Stimulated activated CD8-positive, alpha-beta memory T cell treated with anti-CD3 and anti-CD28 coated beads, Interleukin-4, amount 100 ng/mL, for 48 hours (primary cell): ENCODE measurements at places on chromosomes 7 and 10.

GRCh38 chr10:90787393-90788198, 70.2 kb downstream of the HTR7 start:
- DNase-seq = peak; percentile 32

GRCh38 chr7:69699931-69700330, 101.7 kb downstream of the AUTS2 start:
- DNase-seq = no peak

- no peak for DNase-seq
These were observed 132.6 kb downstream of the CELF2 start for GRCh38 chr10:11150231-11150731.

DNA sequence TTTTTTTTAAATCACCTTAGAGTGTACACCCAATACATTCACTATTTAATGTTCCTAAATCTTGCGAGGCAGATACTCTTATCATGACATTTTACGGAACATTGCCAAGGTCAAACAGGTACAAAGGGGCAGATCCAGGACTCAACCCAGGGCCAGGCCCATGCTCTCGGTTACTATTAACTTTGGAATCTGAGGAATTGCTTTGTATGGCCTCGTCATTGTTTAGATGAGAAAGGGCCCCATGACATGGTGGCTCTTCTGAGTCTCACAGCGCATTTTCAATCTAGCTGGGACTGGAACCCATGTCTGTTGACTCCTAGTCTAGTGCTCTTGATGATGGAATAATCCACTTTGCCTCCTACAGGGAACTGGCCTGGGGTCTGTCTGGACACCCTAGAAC, 59.1 kb downstream of the GATA3 start:
- DNase-seq = no peak

GRCh38 chr10:13404791-13405190, 56.7 kb upstream of the SEPHS1 start:
- no peak for DNase-seq

GRCh38 chr10:132420981-132421846, 24.2 kb downstream of the PWWP2B start:
- DNase-seq = peak; percentile 43

DNA sequence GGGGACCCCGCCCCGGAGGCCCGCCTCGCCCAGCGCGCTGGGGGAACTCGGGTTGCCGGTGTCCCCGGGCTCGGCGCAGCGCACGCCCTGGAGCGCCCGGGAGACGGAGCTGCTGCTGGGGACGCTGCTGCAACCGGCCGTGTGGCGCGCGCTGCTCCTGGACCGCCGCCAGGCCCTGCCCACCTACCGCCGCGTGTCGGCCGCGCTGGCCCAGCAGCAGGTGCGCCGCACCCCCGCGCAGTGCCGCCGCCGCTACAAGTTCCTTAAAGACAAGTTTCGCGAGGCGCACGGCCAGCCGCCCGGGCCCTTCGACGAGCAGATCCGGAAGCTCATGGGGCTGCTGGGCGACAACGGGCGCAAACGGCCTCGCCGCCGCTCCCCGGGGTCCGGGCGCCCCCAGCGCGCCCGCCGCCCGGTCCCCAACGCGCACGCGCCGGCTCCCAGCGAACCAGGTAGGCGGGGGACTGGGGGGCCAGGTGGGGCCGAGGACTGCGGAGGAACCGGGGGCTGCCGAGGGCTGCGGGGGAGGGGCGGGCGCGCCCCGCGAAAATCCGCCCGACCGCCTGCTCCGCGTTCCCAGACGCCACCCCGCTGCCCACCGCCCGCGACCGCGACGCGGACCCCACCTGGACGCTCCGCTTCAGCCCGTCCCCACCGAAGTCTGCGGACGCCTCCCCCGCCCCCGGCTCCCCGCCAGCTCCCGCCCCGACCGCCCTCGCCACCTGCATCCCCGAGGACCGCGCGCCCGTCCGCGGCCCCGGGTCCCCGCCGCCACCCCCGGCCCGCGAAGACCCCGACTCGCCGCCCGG, 574 bp downstream of the UTF1 start:
- DNase-seq = no peak

GRCh38 chr7:98493030-98493778, 92.3 kb upstream of the BAIAP2L1 start:
- DNase-seq = no peak

DNA sequence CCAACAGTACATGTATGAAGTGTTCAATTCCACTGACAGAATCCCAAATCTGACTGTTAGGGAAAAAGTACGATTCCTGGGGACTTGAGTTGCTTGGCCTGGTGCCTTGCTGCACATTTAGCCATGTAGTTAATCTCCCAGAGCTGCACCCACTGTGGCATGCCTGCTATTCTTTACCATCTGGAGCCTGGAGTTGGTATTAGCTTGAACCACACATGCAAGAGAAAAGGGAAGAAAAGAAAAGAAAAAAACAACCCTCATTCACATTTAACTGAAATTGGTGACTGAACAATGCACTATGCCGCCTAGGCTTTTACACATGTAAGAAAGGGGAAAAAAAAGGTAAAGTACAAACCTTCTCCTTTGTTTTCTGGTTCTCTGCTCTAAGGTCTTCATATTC, 26.1 kb downstream of the SHTN1 start:
- no peak for DNase-seq

GRCh38 chr7:120740348-120740747, 117.6 kb downstream of the TSPAN12 start:
- DNase-seq = no peak

DNA sequence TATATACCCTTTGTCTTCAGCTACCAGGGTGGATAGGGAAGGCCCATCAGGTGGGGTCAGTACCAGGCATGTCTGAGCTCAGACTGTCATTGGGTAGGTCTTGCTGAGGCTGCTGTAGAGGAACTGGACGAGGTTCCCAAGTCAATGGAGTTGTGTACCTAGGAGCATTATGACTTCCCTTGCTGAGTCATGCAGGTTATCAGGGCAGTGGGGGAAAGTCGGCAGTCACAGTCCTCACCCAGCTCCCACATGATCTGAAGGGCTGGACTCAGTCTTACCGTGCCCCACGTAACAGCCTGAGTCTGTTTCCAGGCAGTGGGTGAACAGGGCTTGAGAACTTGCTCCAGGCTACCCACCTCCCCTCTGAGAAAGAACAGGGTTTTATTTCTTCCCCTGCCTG, 260.8 kb upstream of the COBL start:
- DNase-seq = no peak

GRCh38 chr7:1539181-1539881, 8.8 kb downstream of the MAFK start:
- no peak for DNase-seq

DNA sequence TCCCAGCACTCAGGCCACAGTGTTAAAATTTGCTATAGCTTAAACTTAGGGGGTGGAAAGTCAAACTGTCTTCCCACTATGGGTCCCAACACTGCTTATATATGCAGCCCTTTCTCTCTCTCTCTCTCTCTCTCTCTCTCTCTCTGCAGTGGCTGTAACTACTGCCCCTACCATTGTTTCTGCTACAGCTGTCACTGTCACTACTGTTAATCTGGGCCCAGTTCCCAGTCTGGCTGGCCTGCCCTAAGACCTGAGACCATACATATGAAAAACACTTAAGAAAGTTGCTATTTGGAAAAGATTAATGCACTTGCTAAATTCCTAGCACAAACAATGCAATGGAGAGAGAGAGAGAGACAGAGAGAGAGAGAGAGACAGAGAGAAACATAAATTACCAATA, 78.6 kb downstream of the THSD7A start:
- no peak for DNase-seq

DNA sequence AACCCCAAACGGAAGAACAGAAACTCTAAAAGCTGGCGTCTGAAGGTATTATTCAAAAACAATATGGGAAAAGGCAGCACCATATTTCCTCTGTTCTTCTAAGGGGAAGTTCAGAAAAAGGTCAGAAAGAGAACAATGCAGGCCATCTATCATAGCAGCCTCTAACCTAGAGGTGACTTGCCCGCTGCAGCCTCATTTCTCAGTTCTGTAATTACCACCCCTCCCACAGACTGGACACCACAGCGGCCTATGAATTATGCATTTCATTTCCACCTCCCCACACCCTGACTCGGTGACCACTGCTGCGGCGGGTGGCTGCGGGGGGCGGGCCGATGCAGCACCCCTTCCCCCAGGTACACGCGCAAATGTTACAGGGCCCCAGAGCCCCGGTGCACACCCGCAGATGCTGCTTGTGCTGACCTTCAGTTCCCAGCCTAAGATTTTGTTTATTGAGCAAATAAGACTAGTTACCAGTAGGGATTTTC, 125.5 kb downstream of the CLEC2L start:
- peak; percentile 59 for DNase-seq

GRCh38 chr7:223118-223800, 30.9 kb downstream of the FAM20C start:
- no peak for DNase-seq

- DNase-seq = no peak
These were observed 32.7 kb downstream of the LDB3 start for GRCh38 chr10:86700851-86701617.

DNA sequence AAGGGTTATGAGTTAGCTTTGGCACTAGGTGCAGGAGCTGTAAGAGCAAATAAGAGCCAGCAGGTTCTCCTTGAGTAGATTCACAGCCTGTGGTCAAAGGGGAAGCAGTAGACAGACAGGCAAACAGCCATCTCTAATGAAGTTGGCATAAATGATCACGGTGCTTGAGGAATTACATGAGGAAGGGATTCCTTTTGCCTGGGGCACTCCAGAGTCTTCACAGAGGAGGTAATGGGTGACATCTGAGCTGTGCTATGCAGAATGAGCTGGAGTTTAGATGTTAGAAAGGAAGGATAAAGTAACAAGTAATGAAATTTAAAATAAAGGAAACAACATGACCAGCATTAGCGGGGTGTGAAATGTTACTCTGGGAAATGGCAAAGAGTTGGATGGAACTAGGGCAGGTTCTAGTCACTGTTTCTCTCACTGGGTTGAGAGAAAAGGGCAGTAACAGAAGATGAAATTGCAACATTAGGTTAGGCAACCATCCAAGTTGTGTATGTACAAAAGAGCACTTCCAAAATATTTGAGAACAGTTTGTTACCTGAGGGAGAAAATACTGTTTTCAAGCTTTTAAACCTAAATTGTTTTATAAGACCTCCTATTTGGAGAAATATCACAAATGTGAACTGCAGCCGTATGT, 613.8 kb downstream of the PHTF2 start:
- DNase-seq = no peak

GRCh38 chr7:7048213-7048612, 134.1 kb upstream of the C1GALT1 start:
- no peak for DNase-seq

- peak; percentile 93 for DNase-seq
These were observed 59.2 kb upstream of the MYL10 start for GRCh38 chr7:101688183-101688831.

DNA sequence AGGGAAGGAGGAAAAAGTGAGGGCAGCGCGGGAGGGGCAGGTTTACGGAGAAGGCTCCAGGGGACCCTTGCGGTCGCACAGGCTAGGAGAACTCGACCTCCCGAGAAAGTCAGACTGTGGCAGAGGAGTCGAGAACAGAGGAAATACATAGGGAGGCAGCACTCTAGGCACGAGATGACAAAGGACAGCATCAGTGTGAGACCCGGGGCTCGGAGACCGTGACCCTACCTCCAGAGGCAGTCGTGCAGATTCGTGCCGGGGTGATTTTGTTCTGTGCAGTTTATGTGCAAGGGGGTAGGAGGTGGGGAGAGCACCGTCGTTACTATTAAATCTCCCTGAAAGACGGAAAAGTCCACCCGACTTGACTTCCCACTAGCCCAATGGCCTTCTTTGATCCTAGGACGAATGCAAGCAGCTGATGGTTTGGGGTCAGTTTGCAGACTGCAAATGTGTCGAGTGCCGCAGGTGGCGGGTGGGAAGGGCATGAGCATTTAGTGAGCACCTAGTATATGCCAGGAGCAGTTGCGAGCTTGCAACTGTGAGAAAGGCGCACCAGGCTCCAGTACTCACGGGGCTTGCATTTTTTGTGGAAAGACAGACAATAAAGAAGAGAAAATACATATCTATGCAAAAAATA, 674 bp upstream of the OSBPL3 start:
- DNase-seq = peak; percentile 57
